Stimulated activated CD4-positive, alpha-beta T cell treated with anti-CD3 and anti-CD28 coated beads, Interleukin-2, amount 100 ng/mL, for 24 hours (primary cell): ENCODE measurements at places on chromosomes 2 and 18.

GRCh38 chr18:13556502-13556901, 169.9 kb downstream of the FAM210A start:
- DNase-seq: no peak

- DNase-seq: no peak
These were observed 65.4 kb upstream of the BZW1 start for GRCh38 chr2:200746301-200746700.

DNA sequence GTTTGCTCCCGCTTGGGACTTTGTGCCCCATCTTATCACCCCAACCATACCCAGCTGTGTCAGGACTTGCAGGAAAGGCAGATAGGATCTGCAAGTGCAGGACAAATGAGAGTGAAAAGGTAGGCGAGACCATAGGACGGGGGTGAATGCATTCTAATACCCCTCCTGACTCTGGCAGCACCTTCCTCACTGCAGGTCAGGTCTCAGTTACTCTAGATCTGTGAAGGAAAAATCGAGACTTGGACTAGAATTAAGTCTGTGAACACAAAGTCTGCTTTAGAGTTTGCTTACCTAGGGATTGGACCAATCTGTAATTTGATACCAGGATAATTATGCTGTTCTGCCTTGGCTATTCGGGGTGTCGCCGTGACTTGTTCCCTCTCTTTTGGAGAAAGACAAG, 19.7 kb downstream of the NT5DC4 start:
- no peak for DNase-seq

GRCh38 chr2:118539290-118539689, 308.2 kb downstream of the EN1 start:
- no peak for DNase-seq

- DNase-seq: no peak
These were observed 60.1 kb downstream of the EVA1A start for GRCh38 chr2:75500633-75501032.
